D341Med (cell line): ENCODE measurements at places on chromosomes 11 and 22.
A peak's percentile ranks its signal among the peaks of the same experiment; 100 is the strongest.

GRCh38 chr11:76186776-76187279 lies 19.5 kb downstream of the WNT11 start:
- DNase-seq = no peak

DNA sequence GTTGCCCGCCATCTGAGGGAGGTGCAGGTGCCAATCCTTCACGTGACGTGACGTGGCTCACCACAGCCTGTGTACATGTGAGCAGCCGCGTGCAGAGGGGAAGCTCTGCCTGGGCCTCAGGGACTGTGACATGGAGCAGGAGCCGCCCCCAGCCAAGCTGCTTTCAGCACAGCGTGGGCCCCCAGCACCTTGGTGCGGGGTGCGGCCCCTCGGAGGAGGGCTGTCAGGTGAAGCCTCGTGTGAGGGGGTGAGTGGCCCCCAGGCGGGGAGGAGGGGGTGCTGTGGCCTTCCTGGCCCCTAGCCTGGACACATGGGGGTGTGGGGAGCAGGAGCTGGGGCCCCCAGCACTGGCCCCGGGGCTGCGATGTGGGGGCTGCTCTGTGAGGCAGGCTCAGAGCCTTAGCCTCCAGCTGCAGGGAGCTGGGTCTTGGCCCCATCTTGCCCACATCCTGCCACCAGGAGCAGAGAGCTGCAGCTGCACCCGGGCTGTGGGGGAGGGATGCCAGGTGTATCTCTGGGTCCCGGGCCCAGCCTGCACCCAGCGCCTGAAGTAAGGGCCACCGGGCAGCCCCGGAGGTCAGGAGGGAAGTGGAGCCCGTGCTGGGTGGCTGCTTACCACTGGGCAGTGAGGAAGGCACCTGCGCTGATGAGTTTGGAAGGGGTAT lies at the start of gene ADORA2A:
Gene ADORA2A (plus strand): TSS at position 100 of the 665 bp plus-strand sequence. CDS start 5,806 bp downstream, outside the sequence.
- no peak for DNase-seq

DNA sequence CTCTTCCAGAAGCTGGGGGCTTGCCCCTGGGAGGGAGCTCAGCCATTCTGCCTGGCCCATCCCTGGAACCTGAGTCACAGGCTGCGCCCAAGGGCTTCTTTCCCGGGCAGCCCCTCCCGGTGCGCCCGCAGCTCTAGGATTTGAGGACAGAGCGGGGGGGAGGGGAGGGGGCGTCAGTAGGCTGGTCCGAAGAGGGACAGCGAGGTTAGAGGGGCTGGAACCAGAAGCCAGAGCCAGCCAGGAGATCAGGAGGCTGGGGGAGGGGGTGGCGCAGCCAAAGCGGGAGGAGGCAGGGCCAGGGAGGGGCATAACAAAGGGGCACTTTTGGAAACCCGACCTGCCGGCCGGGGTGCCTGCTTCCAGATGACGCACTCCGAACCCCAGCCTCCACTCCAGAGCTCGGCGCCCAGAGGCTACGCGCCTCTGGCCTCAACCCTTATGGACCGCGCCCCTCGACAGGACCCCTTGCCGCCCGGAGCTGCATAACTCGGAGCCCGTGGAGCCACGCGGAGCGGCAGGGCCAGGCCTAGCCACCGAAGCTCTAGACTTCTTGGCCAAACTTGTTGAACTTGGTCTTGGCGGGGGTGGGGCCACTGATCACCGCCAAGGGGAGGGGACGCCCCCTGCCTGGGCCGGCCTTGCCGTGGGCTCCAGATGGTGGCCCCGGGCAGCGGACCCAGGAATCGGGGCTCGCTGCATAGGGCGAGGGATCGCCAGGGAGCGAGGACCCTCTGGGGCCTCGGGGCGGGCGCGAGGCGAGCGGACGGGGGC lies 744 bp downstream of the PACSIN3 start:
- peak; percentile 64 for DNase-seq

- peak; percentile 34 for DNase-seq
Measured at GRCh38 chr22:30866811-30867271, 101.7 kb downstream of the MORC2 start.

DNA sequence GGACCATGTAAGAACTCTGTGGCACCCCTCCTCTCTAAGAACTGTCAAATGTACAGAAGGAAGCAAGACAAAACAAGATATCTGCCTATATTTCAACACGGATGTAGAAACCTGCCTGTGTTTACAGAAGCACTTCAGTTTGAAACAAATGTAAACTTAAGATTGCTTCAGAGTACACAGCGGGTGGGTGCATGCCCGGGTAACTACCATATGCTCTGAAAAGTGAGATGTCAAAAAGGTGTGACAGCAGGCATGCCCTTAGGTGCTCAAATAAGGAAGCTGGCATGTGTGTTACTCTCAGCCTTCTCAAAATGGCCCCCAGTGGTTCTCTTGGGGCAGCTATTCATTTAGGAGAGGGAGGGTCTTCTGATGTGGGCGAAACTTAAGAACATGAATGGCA lies 5.2 kb downstream of the ACP2 start:
- DNase-seq = no peak

DNA sequence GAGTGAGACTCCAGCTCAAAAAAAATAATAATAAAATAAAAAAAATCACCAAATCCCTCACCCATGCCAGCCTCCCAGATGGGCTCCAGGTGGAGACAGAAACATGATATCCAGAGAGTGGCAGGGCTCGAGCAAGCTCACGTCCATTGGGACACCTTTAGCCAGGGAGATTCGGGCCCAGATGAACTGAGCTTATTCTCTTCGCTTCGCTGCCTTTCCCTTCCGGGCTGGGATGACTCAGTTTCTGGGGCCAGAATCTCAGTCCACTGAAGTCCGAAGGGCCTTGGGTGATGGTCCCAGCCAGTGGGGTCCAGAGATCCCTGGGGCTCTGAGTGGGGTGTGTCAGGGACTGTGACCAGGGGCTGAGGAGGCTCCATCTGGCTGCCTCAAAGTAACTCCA lies 23.0 kb upstream of the MYEOV start:
- DNase-seq = no peak

GRCh38 chr11:103730131-103730940 lies 306.1 kb upstream of the DDI1 start:
- DNase-seq = no peak

GRCh38 chr22:42623301-42623751 lies 8.6 kb upstream of the POLDIP3 start:
- DNase-seq = no peak

DNA sequence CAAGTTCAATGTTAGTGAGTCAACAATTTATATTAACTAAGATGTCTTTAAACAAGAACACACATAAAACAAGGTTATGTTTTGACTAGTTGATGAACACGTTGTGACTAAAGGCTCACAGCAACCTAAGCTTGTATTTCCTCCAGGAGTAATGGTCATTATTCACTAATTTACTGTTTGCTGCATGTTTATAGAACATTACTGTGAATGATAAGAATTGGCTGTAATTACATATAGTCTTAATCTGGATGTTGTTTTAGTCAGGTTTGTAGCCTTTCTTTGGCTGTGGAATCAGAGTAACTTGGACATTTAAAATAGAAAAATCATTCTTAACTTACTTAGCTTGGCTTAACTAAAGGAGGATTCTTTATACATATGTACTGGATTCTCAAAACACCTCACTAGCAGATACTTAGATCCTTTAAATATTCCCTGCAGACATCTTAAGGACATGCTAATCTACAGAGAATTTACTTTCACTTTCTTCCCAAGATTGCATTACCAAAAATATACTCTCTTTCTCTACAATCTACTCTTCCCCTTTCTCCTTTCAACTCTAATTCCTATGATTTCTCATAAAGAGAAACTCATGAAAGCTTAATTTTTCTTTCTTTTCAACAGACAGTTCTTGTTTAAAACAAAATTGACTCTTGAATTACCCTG lies 319.7 kb upstream of the CTSC start:
- DNase-seq = no peak

GRCh38 chr22:37218771-37219411 lies 6.6 kb upstream of the SSTR3 start:
- no peak for DNase-seq

- no peak for DNase-seq
Measured at GRCh38 chr11:67167091-67167490, 48.0 kb downstream of the KDM2A start.

- DNase-seq = no peak
Measured at GRCh38 chr22:32794449-32795213, 6.9 kb upstream of the TIMP3 start.

- peak; percentile 67 for DNase-seq
Measured at GRCh38 chr22:50530877-50531545, 1.2 kb upstream of the TYMP start.

DNA sequence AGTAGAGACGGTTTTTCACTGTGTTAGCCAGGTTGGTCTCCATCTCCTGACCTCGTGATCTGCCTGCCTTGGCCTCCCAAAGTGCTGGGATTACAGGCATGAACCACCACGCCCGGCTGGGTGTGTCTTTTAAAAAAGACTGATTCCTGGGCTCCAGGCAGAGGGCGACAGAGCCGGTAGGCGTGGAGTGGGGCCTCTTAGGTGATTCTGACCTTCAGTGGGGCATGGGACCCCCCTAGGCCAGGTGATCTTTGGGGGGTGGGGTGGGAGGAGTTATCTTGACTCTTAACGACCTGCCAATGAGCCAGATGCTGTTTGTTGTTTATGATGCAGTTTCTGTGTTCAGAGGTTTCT lies 12.9 kb upstream of the SORL1-AS1 start:
- DNase-seq = no peak

DNA sequence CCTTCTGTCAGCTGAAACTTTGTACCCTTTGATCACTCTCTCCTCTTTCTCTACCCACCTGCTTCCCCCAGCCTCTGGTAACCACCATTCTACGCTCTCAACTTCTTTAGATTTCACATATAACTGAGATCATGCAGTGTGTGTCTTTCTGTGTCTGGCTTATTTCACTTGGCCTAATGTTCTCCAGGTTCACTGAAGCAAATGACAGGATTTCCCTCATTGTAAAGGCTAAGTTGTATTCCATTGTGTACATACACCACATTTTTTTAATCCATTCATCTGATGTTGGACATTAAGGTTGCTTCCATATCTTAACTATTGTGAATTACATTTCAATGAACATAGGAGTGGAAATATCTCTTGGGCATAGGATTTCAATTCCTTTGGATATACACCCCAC lies 207.6 kb downstream of the MIAT start:
- DNase-seq = no peak

- DNase-seq = no peak
Measured at GRCh38 chr22:32416556-32417085, 4.6 kb upstream of the RTCB start.

GRCh38 chr11:24124876-24125275 lies 372.0 kb upstream of the LUZP2 start:
- DNase-seq = no peak

DNA sequence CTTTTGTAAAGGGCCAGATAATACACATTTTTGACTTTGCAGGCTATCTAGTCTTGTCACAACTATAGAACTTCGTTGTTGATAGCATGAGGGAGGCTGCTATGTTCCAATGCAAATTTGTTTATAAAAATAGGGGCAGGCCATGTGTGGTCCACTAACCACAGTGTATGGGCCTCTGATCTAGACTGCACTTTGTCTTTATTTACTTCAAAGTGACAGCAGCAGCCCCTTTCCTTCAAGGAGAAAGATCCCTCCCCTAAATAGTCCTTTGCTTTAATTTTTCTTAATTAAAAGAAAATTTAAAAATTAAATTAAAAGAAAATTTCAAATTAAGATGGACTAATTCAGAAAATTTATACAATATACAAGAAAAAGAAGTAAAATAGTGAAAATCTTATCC lies 49.5 kb upstream of the OR9Q1 start:
- DNase-seq = no peak

GRCh38 chr11:16299884-16300782 lies 56.2 kb downstream of the SOX6 start:
- no peak for DNase-seq

DNA sequence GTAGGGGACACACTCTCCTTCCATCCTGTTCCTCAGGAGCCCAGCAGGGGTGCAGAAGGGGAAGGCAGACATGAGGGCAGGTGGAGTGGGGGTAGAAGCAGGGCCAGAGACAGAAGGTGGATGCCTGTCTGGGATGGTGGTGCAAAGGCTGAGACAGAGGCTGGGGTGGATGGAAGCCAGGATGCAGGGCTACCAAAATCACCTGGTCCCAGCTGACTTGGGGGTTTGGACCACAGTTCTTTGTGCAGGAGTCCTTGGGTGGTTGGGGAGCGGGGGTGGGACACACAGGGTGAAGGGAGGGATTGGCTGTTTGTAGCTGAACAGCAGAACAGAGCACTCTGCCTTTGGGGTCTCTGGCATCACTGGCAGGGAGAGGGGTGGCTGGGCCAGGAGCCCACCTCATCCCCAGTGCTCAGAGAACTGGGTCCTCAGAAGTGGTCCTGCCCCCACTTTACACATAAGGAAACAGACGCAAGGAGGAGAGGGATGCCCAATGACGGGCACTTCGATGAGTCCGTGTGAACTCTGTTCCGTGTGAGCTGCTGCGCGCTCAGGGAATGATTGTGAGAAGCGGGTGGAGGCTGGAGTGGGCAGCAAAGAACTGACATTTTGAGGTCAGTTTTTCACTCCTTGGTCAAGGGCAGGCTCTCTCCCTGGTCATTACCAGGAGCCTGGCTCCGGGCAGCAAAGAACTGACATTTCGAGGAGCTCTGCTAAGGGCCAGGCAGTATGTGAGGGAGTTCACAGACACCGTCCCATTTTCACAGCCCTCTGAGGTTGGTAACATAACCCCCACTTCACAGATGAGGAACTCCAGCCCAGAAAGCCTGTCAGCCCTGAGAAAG lies 1.9 kb downstream of the TAGLN start:
- no peak for DNase-seq

GRCh38 chr11:96781082-96781481 lies 391.3 kb downstream of the JRKL start:
- no peak for DNase-seq

GRCh38 chr22:35917651-35918050 lies 111.0 kb downstream of the RBFOX2 start:
- no peak for DNase-seq

GRCh38 chr11:113814181-113814580 lies 34.6 kb downstream of the CLDN25 start:
- no peak for DNase-seq

DNA sequence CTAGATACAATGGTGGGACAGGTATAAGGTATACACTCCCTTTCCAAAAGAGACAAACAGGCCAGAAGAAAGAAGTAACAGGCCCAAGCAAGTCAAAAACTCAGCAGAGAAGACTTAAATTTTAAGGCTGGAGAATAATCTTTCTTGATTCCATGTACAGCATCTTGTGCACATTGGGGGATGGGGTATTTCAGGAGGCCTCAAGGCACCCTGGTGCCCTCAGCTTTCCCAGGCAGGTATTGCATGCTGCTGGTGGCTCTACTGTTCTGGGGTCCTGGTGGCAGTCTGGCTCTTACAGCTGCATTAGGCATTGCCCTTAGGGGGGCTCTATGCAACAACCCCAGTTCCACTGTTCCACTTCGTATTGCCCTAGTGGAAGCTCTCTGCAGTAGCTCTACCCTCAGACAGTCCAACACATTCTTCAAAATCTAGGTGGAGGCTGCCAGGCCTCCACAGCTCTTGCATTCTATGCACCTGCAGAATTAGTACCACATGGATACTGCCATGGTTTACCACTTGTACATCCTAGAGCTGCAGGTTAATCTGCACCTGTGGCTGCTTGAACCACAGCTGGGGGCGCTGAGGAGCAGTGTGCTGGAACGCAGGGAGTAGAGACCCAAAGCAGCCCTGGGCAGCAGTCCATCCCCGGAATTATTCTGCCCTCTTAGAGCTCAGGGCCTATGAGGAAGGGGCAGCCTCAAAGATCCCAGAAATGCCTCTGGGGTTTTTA lies 4.2 kb upstream of the CTSC start:
- no peak for DNase-seq
